Naive thymus-derived CD8-positive, alpha-beta T cell (primary cell): ENCODE measurements at places on chromosomes 12 and 14.

GRCh38 chr14:82720946-82721345 lies 1187.3 kb upstream of the SEL1L start:
- no peak for DNase-seq

DNA sequence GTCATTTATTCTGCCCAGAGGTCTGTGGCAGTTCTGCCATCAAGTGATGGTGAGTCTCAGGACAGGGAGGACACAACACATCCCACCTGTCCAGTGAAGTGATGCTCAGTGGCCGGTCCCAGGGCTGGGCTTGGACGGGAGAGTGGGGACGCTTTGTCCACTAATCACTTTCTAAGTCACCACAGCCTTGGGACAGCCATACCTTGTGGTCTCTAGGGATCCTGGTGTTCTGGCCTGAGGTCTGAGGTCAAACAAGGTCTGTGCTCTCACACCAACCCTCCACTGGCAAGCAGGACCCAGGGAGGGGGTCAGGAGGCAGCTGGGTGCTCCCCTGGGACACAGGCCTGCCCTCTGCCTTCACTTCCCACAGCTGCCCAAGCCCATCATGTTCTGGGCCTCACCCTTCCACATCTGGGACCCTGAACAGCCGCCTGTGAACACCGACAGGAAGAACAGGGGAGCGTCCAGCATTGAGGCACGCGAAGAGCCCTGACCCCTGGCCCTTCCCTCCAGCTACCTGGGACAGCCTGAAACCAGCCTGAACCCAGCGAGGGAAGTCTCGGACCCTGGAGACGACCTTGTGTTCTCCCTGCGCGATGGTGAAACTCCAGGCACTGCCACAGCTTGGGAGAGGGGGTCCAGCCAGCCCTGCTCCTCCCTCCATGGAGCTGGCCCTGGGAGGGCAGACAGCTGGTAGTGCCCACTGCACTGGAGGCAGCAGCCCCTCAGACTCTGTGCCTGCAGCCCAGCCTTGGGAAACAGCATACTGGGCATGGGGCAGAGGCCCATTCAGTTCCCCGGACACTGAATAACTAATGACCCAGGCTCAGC lies 19.7 kb upstream of the GPR132 start:
- no peak for DNase-seq

GRCh38 chr12:52848661-52849255 lies at the start of gene KRT78:
Gene KRT78 (minus strand): TSS chr12:52848994. CDS start chr12:52848930, 64 bp downstream.
- DNase-seq: no peak

DNA sequence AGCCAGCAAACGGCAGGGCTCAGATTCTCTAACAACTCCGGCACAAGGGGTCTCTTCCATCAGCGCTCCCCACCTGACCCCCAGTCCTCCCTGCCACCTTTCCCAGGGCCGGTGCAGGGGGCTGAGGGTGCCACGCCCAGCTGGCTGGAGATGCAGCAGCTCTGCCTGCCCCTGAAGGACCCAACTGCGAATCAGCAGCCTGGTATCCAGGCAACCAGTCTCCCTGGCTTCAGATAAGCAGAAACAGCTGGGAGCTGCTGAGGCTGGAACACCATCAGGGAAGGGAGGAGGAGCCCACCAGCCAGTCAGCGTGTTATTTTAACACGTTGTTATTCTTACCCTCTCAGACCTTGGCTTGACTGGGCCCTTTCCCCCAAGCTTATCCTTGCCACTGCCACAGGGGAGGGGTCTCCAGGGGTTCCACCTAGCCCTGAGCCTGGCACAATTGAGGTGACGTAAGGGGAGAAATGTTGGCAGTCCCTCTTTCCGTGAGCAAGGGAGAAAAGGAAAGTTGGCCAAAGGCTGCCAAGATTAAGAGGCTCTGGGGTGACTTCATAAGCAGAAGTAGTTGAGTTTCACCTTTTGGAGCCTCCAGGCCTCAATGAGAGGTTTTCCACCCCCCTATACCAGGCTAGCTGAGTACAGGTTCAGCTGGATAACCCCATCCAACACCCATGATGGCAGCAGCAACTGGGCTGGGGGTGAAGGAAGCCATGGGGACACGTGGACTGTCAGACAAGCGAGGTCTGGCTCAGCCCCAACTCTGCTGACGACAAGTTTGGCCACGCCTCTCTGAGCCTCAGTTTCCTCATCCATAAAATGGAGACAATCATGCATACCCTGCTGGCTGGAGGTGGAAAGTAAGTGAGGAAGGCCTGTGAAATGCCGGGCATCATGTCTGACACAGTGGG lies 91.1 kb downstream of the IRF2BPL start:
- no peak for DNase-seq

DNA sequence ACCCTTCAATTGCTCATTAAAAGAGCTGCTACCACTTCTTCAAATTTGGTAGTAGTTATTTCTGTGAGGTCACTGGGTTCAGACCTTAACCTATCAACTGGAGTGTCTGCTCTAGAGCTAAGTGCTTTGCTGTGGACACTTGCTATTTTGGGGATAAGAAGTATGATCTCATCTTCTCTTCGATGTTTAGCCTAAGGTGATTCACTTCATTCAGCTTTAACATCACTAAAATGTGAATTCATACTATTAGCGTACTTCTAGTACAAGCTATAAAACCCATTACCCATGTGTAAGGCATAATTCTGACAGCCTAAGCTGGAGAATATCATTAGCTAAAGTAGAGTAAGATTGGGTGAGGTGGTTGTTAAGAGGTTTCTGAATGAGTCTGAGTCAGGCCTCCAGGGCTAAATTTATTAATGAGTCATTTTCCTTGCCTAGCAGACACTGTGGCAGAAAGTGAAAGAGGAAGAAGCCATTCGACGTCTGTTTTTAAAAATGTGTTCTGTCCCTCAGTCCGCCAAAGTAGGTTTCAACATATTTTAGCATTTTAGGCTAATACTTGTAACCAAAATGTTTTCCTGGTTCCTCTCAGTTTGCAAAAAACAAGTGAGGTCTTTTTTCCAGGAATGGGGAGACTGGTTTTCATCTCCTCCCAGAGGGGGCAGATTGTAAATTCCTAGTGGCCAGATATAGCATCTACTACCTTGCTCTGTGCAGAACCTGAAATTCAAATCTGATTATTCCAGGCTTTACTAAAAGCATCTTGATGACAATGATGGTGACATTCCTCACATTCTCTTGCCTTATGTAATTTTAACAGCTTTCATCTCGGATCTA lies 103.6 kb downstream of the SSPN start:
- DNase-seq: no peak

DNA sequence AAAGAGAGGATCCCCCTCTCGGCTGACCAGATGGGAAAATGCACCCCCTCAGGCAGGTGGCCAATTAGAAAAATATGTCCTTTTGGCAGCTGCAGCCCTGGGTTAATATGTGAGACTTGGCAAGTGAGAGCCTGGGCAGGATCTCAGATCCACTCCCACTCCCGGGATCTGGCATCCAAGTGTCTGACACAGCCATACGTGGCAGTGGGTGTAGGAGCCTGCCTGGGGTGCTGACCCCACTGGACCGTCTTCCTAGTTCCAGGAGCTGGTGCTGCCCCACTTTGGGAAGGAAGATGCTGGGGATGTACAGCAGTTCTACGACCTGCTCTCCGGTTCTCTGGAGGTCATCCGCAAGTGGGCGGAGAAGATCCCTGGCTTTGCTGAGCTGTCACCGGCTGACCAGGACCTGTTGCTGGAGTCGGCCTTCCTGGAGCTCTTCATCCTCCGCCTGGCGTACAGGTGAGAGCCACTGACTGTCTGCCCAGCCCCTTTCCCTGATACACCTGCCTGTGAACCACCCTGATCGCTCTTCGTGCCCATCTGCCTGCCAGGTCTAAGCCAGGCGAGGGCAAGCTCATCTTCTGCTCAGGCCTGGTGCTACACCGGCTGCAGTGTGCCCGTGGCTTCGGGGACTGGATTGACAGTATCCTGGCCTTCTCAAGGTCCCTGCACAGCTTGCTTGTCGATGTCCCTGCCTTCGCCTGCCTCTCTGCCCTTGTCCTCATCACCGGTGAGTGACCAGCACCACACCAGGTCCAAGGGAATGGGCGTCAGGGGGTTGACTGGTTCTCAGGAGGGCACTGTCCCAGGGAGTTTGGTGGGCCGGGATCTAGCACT lies 5.8 kb downstream of the NR4A1 start:
- no peak for DNase-seq

DNA sequence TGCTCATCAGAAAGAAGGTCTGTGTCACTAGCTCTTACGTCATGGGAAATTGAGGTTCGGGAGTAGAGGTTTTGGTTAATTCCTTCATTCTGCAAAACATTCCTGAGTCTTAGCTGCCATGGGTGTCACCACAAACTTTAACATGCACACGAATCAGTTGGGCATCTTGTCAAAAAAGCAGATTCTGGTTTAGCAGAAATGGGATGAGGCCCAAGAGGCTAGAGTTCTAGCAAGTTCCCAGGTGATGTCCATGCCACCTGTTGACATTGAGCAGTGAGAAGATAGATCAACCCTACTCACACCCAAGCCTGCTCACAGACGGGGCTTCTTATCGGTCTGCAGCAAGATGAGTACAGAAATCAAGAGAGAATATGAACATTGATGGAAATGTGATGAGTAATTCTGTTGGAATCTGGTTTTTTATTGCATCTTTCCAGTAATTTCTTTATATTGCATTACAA lies 11.7 kb upstream of the RIN3 start:
- DNase-seq: no peak

- DNase-seq: no peak
These were observed 358.6 kb downstream of the DUSP6 start for GRCh38 chr12:88993651-88994050.

DNA sequence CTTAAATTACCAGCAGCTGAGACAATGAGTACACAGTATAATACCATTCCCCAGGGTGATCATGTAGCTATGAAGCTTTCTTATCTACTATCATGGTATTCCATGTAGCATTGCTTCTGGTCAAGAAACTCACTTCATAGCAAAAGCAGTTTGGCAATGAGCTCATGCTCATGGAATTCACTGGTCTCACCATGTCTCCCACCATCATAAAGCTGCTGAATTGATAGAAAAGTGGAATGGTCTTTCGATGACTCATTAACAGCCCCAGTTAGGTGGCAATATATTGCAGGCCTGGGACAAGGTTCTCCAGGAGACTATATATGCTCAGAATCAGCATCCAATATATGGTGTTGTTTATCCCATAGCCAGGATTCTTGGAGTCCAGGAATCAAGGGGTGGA lies 553.7 kb downstream of the FOXG1 start:
- DNase-seq: no peak

DNA sequence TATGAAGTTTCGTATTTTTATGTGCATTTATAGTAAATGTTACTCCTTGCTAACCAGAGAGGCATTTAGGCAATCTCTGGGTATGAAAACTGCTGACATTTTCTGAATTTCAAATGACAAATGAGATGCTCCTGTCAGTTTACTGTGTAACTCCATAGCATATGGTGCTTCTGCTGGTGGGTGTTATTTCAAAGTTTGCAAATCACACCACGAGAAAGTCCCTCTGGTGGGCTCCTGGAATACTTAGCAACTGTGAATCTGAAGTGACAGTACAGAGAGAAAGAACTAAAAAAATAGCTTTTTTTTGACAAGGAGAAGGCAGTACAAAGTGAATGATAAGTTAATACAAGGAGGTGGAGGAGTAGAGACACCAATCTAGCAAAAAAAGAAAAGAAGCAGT lies 161.5 kb downstream of the DERA start:
- DNase-seq: no peak

DNA sequence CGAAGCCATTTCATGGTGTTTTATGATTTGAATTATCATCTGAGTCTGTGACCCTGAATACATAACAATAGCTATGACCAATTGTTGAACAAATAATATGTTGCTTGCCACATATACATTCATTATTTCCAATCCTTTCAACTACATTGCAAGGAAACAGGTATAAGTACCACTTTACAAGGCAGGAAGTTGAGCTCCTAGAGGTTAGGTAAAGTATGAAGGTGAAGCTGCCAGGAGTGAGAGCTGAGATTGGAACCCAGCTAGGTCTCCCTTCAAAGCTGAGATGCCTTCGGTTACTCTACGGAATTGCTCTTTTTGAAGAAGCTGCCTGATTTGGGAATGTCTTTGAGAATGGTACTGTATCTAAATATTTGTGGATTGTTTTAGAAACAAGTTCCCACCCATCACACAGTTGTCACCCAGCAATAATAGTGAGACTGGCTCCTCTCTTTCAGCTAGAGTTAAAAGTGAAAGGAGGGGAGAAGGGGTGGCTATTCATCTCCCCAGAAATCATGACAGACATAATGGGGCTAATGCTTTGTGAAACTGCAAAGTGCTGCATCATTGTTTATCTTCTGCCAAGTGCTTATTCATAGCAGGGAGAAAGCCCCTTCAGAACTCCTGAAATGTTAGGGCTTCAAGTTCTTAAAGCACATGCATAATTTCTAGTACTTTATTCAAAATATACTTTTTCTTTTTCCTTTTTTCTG lies 75.9 kb upstream of the AMIGO2 start:
- no peak for DNase-seq

DNA sequence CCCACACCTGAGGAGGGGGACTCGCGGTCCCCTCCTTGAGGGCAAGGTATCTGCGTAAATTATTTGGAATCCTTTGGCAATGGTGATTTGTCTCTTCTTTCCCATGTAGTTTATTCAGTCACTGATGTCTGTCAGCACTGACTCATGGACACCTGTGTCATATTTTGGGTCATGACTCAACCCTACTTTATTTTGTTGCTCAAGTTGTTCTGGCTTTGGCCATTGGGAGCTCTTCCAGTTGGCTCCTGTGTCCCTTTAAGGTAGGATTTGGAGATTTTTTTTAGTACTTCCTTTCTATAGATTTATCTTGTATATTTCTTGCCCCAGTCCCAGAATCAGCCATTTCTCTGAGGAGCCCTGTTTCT lies 47.4 kb upstream of the C14orf180 start:
- DNase-seq: no peak

DNA sequence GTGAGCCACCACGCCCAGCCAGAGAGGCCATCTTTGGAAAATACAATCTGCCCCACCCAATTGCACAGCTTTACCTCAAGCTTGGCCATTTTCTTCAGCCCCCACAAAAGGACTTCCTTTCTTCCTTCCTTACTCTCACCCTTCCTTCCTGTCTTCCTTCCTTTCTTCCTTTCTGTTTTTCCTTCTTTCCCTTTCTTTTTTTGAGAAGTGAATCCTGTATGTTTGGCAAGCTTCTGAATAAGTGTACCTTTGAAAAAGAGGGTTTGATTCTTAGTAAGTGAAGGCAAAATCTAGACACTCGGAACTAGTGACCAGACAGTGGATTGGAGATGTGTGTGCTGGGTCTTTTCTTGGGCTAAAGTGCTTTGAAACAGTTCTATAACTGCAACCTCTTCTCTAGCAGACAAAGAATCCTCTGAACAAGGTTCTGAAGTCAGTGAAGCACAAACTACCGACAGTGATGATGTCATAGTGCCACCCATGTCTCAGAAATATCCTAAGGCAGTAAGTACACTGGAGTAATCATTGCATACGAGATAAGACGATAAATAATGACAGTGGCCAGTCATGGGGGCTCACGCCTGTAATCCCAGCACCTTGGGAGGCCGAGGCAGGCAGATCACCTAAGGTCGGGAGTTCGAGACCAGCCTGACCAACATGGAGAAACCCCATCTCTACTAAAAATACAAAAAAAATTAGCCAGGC lies 49.5 kb downstream of the SUPT16H start:
- DNase-seq: no peak

DNA sequence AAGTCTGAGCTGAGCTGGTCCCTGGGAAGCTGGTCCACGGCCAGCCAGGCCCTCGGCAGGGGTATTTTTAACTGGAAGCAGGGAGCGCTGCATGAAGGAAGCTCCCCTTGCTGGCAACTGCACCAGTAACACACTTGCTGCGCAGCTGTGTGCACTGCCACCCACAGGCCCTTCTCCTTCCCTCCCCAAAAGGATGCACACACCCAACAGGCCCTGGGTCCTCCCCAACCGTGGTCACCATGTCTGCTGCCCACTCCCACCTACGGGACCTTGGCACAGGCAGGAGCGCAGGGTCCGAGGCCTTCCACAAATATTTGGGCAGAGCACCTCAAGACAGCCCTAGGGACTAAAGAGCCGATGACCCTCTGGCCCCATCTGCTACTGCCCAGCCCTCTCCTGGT lies 157.0 kb upstream of the PRMT8 start:
- no peak for DNase-seq
